Lung (tissue), 17 donors: ENCODE measurements at places on chromosomes 5 and 9. TPM values are rescaled to one million over a fixed set of nuclear protein-coding genes. Genes with fewer than 3 reads are reported as not detected.

GRCh38 chr5:10746711-10747110 is 14.3 kb downstream of the DAP start:
- DNase-seq: no peak

FOXD1 gene
- 0.37 TPM for total RNA-seq

DNA sequence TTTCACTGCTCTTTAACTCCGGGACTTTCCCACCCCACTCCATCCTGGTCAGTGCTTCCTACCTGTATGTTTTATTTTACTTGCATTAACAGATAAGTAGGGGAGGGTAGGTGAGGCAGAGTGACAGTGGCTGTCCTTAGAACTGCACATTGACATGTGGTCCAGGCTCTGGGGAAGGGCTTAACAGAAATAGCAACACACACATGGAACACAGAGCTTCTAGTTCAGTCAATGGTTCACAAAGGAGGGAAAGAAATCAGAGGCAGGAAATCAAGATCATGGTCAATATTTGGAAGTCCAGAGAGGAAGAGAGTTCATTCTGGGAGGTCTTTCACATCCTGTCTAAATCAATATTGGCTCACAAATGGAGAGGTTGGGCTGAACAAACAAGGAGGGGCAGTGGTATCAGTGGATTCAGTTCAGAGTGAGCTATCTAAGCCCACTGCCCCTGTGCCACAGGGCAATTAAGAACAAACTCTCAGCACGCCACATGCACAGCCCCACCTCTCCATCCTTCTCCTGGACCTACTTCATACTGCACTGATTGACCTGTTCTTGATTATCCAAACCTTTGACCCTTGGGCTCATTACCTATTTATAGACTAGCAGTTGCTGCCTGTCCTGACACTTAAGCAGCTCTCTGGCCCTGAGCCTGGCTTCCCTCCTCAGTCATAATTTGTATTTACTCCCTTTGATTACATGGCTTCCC is 6.2 kb upstream of the VPS13A start:
- no peak for DNase-seq

RNF14 gene
- total RNA-seq: 53.3 TPM

DNA sequence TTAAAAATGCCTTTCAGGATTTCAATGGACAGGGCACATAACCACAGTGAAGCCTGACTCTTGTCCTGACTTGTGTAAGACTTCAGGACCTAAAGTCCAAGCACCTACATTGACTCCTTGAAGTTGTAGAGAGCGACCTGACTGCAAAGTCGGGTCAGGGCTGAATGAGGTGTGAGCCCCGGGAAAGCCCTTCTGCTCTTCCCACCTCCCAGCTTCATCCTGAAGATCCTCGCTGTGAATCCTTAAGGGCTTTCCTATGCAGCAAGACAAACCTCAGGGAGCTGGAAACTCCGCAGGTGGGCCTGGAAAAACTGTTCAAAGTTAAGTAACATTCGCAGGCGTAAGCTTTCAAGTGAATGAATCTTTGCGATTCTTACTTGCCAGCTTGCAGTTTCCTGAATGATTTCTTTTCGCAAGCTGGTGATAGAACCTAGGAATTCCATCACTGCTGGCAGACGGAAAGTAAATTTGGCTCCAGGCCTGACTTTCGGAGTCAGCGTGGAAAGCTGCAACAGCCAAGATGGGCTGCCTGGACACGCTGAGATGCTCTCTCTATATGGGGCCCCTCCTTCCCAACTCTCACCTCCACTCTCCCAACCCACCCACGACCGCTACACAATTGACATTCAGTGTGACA is 10.9 kb downstream of the SEMA5A start:
- DNase-seq: peak; percentile 67

- peak; percentile 66 for DNase-seq
These were observed 132.1 kb downstream of the PALM2AKAP2 start for GRCh38 chr9:109912082-109912582.

DNA sequence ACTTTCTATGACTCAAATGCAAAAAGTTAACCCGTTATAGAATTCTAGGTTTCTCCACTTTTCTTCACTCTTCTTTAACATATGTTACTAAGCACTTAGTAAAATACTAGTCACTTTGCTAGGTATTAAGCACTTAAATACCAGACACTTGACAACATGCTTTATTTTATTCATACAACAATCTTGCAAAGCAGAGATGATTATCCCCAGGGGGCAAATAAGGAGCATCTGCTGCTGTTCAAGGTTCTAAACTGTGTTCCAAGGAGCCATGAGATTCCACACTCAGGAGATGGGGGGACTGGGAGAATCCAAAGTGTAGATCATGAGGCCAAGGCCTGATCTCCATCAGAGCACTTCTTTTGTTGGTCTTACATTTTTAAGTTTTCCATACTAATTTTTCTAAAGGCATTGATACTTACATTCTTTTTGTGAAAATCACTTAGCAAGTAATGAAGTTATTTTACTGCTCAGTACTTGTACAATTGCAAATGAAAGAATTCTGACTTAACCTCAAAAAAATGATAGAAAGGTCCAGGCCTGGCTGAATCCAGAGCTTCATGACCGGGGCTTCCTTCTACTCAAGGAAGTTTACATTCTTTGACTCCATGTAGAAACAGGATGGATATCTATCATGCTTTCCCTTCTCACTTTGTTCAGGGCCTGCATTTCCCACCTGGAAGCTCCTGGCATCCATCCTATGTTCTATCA is 504.4 kb upstream of the WWC1 start:
- no peak for DNase-seq

TCF7 gene
- 3.7 TPM for total RNA-seq

PHYHD1 gene
- total RNA-seq: 25.5 TPM

DNA sequence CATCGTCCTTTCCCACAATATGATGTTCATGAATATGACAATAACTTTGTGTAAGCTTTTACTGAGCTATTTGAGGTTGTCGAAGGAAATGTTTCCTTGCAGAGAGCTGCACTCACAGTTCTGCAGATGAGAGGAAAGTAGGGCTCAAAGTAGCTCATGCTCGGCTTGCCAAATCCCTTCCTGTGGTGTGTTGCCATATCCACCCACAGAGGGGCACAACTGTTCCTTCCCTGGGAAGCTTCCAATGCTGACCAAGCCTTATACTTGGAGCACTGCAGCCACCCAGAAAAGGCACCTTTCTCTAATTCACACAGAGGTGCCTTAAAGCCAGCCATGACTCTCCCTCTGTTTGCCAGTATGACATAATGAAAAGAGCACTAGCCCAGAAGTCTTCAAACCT is 390.3 kb downstream of the CAAP1 start:
- DNase-seq: peak; percentile 17

RMRP gene
- 39,735 TPM for total RNA-seq

HTR4 gene
- total RNA-seq: 0.17 TPM

SHC3 gene
- 3.8 TPM for total RNA-seq

DNA sequence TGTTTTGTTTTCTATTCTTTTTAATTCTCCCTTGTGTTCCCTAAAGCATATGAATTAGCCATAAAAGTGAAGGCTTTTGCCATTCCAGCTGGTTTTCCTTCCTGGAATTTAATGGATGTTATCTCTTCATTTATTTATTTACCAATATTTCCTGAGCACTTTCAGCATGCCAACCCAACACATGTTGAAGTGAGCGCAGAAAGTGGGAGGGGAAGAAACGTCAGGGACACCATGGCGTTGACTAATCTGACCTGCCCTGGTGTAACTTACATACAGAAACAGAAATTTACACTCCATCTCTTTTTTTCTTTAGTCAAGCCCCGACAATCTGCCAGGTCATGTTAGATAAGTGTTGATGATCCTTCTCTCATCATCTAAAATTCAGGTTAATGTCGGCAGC is 247.5 kb downstream of the PCSK5 start:
- DNase-seq: peak; percentile 52

DNA sequence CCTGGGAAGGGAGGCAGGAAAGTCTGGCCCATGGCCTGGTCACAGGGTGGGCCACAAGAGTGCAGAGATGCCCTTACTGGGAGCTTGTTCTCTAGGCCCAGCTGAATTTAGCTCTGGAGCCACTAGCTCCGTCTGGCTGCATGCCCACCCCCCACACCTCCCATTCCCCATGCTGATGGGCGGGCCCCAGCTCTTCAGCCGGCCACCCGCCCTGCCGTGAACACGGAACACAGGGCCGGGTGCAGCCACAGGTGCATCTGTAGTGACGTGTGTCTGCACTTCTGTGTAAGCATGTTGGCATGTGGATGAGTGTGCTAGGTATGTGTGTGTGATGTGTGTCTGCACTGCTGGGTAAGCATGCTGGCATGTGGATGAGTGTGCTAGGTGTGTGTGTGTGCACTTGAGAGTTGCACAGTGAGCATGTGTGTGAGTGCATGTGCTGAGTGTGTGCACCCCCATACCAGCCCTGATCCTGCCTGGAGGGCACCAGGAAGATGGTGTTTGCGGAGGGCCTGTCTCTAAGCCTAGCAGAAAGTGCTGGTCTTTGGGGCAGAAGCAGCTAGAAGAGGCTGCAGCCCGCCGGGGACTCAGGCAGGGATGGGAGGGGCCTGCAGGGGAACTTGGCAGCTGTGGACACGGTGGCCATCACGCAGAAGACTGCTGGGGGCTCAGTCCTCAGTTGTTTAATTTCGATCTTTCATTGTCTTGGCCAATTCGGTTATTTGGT is 136.4 kb downstream of the CACNA1B start:
- no peak for DNase-seq

DNA sequence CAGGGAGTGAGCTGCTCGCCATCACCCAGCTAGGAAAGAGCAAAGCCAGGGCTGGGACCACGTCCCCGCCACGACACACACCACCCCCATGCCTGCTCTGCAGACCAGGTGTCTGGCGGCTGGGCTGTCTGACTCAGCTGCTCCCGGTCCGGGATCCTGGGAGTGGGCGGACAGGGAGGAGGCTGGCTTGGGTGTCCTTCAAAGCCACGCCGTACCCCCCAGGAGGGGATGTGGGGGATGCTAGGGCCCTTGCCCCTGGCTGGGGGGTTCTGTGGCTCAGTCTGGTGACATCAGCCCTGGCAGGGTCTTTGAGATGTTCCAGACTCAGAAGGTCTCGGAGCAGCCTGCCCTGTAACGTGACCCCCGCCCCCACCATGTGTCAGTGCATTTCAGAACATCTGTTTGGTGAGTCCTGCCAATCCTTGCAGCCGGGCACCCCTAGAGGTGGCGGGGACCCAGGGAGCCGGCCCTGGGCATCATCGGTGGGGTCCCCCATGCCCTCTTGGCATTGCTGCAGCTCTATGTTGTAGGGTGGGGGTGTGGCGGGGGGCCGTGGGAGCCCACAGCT is 62.3 kb downstream of the HMCN2 start:
- DNase-seq: no peak

DNA sequence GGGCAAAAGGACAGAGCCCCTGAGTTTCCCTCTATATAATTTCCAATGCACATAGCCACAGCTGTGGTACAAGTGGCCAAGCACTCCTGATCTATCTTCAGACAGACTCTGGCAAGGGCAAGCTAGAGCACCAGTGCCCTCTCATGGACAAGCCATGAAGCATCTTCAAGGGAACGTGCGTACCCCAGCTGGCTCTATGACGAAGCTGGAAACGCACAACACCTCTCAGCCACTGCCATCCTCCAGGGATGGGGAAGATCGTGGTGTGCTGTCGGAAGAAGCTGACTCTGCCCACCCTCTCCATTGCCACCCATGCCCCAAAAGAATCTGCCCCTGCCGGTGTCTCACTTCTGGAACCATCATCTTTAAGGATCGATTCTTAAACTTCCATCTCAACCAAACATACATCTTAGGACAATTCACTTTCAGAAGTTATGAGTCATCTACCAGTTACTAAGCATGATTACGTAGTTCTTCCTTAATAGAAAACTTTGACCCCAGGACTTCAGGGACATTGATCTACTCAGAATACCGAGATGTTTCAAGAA is 482.9 kb downstream of the AGTPBP1 start:
- peak; percentile 60 for DNase-seq

DNA sequence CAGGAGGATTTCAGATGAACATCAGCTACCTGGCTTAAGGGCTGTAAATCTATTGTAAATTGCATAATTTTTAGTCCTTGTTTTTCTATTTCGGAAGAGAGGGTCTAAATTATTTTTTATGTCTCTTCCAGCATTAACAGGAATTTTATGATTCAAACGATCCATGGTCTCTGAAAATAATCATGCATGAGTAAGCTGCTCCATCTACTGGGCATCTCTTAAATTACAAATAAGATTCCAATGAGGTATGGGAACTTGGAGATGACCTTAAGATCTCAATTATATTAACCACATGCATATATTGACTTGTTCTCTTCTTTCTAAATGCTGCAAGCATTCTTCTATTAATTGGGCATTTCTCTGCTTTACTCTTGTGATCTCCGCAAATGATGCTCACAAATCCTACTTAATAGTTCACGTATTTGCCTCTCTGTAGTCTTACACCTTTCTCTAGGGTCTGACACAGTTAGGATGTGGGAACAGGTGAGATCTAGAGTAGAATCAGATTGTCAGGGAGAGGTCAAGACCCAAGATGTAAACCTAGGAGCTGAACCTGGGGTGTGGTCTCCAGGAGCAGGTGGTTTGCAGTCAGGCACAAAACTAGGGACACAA is 86.9 kb downstream of the NUDT12 start:
- peak; percentile 68 for DNase-seq

DNA sequence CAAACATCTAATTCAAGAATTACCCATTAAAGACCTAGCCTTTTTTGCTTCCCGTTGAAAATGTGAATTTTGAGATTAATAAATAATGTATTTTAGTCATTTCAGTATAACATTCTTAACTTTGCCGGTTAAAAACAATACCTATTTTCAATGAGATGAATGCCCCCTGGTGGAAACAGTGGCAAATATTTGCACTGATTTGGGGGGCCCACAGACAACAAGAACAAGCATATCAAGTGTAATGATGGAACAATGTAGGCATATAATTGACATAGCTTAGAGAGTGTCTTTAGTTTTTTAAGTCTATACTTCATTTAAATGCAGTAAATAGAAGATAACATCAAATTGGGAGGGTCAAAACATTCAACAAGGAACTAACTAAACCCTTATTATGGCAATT is 111.9 kb downstream of the NTRK2 start:
- DNase-seq: peak; percentile 11

GRCh38 chr5:127586811-127587210 is 62.1 kb upstream of the CTXN3 start:
- no peak for DNase-seq

GRCh38 chr5:89280103-89281037 is 397.4 kb upstream of the MEF2C start:
- DNase-seq: no peak

DNA sequence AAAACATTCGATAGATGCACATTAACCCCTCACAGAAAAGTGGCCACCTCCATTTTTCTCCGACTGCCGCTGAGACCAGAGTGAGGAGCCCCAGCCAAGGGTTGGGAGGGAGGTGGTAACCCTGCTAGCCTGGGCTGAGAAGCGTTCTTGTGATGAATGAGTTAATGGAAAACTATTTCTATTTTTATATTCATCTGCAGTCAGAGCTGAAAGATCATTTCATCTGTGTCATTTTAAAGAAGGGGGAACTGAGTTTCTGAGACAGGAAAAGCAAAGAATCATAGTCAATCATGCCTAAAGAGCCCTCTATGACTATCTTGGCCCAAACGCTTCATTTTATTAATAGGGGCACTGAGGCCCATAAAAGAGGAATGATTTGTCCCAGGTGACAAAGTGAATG is 229.5 kb downstream of the PAPPA start:
- no peak for DNase-seq

GRCh38 chr9:2340046-2340760 is 281.4 kb upstream of the VLDLR start:
- DNase-seq: no peak

GRCh38 chr5:1231354-1231905 is 6.2 kb downstream of the SLC6A18 start:
- peak; percentile 19 for DNase-seq

- DNase-seq: no peak
These were observed 94.7 kb downstream of the RXRA start for GRCh38 chr9:134420974-134421432.
